Activated T-helper 1 cell treated with anti-CD3 and anti-CD28 coated beads, Interleukin-12 subunit alpha, Interleukin-12 subunit beta, Interleukin-2, Interleukin-4 antibody, amounts not matched to agents 30 ng/mL and 10 ng/mL and 1 ng/mL, durations not matched to agents 14 hours and 24 hours and 36 hours (primary cell): ENCODE measurements at places on chromosomes 5 and 9. TPM values are rescaled to one million over a fixed set of nuclear protein-coding genes. Genes with fewer than 3 reads are reported as not detected.

The IL13 gene
- 294 and 308 TPM in 2 replicates for total RNA-seq

The TMEM161B gene
- total RNA-seq, result 26.6 and 28.4 TPM in 2 replicates

The DMRT3 gene
- total RNA-seq, result not detected in 2 replicates

The FBP2 gene
- total RNA-seq, result not detected in 2 replicates

The TTLL11 gene
- total RNA-seq, result 3.0 and 4.5 TPM in 2 replicates

- H3K27me3 ChIP-seq, result peaks cover 40% of the 10 kb centered on the region
- DNase-seq, result no peak
- H3K4me1 ChIP-seq, result no peaks in the 10 kb centered on the region
- H3K27ac ChIP-seq, result no peak overlapping the region
- H3K36me3 ChIP-seq, result no peaks in the 10 kb centered on the region
These were observed 85.0 kb downstream of the ROR2 start for GRCh38 chr9:91865041-91865440.

DNA sequence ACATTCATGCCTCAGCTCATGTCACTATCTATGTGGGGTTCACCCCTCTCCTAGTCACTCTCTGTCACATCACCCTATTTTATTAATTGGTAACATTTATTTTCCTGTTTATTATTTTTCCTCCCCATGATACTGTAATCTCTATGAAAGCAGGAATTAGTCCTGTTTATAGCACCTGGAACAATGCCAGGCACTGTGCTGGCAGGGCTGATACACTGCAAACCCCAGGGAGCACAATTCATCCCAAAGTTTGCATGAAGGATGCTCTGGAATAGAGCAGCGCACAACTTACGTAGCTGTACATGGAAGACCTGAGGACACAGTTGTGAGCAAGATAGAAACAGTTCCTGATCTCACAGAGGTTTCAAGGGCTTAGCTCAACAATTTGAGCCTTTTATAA, 103.2 kb downstream of the NSG2 start:
- H3K27ac ChIP-seq, result no peak overlapping the region
- no peak overlapping the region for H3K4me3 ChIP-seq
- H3K36me3 ChIP-seq, result no peaks in the 10 kb centered on the region
- H3K27me3 ChIP-seq, result no peaks in the 10 kb centered on the region
- DNase-seq, result no peak

DNA sequence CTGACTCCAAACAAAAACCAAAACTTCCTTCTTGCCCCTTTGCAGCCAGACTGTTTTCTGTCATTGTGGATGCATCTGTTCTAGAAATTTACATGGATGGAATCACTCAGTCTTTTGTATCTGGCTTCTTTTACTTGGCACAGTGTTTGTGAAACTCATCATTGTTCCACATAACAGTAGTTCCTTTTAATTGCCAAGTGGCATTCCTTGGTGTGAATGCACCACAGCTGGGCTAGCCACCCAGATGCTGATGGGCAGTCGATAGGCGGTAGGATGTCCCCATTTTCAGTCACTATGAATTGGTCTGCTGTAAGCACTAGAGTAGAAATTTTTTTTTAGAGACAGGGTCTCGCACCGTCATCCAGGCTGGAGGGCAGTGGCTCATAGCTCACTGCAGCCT, 6.3 kb upstream of the CLPTM1L start:
- peaks cover 9% of the 10 kb centered on the region for H3K27me3 ChIP-seq
- H3K27ac ChIP-seq, result no peak overlapping the region
- peaks cover 2% of the 10 kb centered on the region for H3K4me1 ChIP-seq
- no peak for DNase-seq
- H3K36me3 ChIP-seq, result peaks cover 2% of the 10 kb centered on the region

DNA sequence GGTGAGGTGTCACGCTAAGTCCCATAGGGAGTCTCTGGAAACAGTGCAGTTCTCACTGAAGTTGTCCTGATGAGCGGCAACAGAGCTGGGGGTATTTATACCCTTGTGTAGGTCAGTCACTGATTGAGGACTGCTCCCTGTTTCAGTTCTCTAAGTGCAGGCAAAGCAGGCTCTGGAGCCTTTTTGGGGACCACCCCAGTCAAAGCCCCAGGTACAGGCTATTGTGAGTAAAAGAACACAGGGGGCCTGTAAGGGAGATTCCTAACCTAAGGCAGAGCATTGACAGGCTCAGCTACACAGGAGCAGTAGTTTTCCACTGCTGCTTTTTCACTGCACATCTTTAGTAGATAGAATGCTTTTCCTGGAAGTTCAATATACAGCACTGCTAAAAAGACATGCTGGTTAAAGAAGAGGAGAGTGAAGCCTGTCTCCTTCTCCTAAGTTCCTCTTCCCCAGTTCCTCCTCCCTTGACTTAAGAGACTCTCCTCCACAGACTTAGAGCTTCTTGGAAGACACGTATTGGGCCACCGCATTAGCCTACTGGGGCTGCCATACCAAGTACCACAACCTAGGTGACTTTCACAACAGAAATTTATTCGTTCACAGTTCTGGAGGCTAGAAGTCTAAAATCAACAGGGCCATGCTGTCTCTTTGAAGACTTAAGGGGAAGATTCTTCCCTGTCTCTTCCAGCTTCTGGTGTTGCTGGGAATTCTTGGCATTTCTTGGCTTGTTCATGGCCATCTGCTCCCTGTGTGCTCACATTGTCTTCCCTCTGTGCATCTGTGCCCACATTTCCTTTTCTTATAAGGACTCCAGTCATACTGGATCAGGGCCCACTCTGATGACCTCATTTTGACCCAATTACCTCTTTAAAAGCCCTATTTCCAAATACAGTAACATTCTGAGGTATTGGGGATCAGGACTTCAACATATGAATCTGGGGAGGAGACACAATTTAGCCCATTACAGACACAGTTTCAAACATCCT, 221.0 kb downstream of the ESM1 start:
- no peak for DNase-seq
- H3K36me3 ChIP-seq, result peaks cover 6% of the 10 kb centered on the region
- no peak overlapping the region for H3K27ac ChIP-seq
- peaks cover 15% of the 10 kb centered on the region for H3K4me1 ChIP-seq
- H3K27me3 ChIP-seq, result peaks cover 2% of the 10 kb centered on the region
- no peak overlapping the region for H3K4me3 ChIP-seq

DNA sequence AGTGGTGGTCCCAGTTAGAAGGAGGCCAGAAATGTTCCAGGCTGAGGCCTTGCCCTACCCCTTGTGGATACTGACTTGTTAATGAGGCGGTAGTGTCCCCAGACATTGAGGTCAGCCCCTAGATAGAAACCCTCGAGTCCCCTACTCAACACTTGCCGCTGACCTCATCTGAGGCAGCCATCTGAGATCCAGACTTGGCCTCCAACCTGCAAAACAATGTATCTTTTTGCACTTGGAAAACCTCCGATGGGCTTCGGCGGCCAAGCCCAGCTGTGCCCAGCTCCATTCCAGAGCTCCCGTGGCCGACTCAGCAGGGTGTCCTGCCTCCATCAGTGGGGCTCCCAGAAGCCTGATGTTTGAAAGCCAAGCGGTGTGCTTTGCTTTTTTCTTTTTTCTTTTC, 122.1 kb downstream of the WNK2 start:
- peaks cover 9% of the 10 kb centered on the region for H3K4me1 ChIP-seq
- no peaks in the 10 kb centered on the region for H3K36me3 ChIP-seq
- H3K27me3 ChIP-seq, result peaks cover 2% of the 10 kb centered on the region
- H3K4me3 ChIP-seq, result no peak overlapping the region
- no peak for DNase-seq

- H3K27me3 ChIP-seq, result no peaks in the 10 kb centered on the region
- no peaks in the 10 kb centered on the region for H3K4me1 ChIP-seq
- no peak overlapping the region for H3K4me3 ChIP-seq
These were observed 87.9 kb downstream of the KCNT1 start for GRCh38 chr9:135789838-135790291.

DNA sequence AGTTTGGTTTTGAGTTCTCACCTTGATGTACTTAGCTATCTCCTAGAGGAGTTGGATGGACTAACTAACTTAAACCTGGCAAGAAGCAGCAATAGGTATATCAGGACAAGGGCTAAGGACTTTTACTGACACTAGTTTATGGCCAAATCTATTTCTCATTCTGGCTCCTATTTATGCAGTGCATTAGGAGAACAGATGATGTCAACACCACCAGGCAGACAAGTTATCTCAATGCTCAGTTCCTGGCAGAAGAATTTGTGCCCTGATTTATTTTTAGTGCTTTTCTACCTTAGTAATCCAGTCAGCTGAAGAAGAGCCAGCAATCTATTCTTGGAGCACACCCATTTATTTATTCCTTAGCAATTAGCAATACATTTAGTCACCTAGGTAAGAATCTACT, 30.7 kb upstream of the MYOT start:
- H3K27ac ChIP-seq, result no peak overlapping the region
- DNase-seq, result no peak
- H3K4me1 ChIP-seq, result no peaks in the 10 kb centered on the region
- H3K36me3 ChIP-seq, result no peaks in the 10 kb centered on the region

DNA sequence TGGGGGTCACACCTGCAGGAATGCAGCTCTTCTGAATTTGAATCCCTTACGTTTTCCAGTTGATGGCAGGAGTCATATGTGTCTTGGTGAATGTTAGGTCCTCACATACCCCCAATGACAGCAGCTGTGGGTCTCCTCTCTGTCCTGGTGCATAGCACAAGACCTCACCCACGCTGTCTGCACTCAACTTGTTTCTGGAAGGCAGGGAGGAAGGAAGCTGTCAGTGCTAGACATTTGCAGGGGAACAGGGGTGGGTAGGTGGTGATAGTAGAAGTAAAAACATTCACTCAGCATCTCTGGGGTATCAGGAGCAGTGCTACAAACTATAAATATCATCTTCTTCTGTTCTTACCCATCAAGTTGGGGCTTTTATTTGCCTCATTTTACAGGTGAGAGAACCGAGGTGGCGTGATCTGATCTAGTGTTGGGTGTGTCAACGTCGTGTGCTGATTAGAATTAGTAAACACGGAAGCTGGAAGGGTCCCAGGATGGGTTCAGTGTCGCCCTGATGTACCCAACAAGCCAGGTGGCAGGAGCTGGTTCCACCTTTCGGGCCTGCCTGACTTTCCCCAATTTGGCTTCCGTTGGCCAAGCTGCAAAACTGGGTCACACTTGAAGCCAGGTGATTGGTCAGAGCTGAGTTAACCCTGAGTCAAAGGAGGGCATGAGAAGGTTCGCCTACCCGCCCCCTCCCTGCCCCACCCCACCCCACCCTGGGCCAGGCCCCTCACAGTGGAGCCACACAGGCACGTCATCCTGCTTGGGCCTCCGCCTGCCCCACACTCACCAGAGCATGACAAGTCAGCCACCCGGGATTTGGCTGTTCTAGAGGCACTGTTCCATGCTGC, 15.8 kb downstream of the ERGIC1 start:
- H3K4me3 ChIP-seq, result no peak overlapping the region
- H3K36me3 ChIP-seq, result peaks cover 2% of the 10 kb centered on the region
- no peak for DNase-seq
- no peak overlapping the region for H3K27ac ChIP-seq
- H3K27me3 ChIP-seq, result no peaks in the 10 kb centered on the region

DNA sequence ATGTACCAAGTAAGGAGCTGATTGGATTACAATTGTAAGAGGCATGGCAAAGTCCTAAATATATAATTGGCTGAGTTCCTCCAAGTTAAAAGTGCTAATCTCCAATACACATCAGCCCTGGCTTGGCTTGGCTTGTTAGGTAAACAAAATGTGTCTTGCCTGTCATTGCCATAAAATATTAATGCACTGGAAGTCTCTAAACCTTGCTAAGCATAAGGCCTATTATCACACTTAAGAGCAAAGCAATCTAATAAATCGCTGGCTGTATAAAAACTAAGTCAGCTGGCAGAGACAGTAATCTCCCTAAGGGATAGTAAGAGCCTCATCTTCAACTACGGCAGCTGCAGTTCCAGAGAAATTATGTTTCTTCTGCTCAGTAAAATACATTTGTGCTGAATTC, 418.6 kb upstream of the GRAMD2B start:
- H3K4me3 ChIP-seq, result no peak overlapping the region
- no peaks in the 10 kb centered on the region for H3K36me3 ChIP-seq
- no peak for DNase-seq
- H3K4me1 ChIP-seq, result no peaks in the 10 kb centered on the region
- no peaks in the 10 kb centered on the region for H3K27me3 ChIP-seq

GRCh38 chr5:21140987-21141386, 1153.0 kb upstream of the CDH18 start:
- H3K27me3 ChIP-seq, result no peaks in the 10 kb centered on the region
- no peaks in the 10 kb centered on the region for H3K36me3 ChIP-seq
- H3K4me3 ChIP-seq, result no peak overlapping the region
- DNase-seq, result no peak
- no peak overlapping the region for H3K27ac ChIP-seq
